ENCODE measurements at places on chromosomes 2 and 18.

DNA sequence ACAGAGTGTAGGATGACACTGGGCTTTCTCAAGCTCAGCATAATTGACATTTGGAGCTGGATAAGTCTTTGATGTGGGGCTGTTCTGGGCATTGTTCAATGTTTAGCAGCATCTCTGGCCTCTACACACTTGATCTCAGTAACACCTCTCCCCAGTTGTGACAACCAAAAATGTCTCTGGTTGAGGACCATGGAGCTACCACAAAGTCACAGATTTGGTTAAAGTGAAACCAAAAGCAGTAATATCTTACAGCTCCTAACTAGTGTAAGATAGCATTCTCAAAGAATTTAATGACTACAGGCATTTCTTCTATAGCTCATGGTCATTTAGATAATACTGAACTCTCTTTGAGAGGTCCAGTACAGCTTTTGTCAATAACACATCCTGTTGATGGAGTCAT, 23.4 kb upstream of the PAX3 start:
- DNase-seq = no peak

DNA sequence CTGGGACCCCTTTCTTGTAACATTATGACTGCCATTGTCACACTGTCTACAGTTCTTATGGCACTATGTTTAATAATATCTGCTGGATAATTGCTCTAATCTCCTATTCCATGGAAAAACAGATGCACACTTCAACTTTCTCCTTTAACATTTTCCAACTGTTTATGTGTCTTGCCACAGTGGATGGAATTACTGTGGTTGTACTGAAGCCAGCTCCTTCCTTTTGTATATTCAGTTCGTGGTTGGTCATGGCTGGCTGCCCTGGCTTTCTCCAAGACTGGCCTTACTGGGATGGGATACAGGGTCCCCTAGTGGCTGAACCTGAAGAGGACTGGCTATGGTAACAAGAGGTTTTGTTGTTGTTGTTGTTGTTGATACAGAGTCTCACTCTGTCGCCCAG, 113.9 kb downstream of the SS18 start:
- DNase-seq = no peak

- DNase-seq = no peak
These were observed 31.3 kb downstream of the KIAA2012 start for GRCh38 chr2:202104286-202104870.

DNA sequence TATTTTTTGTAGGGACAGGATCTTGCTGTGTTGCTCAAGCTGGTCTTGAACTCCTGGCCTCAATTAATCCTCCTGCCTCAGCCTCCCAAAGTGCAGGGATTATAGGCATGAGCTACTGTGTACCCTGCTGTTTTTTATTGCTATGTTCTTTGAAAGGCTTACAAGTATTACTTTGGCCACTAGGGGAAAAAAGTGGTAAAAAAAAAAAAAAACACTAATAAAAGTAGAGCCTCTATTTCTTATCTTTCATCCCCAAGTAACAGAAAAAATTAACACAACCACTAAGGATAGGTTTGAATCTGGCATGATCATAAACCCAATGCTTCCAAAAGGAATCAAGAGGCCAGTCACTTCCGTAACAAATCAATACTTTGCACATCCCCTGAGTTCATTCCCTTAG, 11.6 kb downstream of the NOL10 start:
- DNase-seq = no peak

DNA sequence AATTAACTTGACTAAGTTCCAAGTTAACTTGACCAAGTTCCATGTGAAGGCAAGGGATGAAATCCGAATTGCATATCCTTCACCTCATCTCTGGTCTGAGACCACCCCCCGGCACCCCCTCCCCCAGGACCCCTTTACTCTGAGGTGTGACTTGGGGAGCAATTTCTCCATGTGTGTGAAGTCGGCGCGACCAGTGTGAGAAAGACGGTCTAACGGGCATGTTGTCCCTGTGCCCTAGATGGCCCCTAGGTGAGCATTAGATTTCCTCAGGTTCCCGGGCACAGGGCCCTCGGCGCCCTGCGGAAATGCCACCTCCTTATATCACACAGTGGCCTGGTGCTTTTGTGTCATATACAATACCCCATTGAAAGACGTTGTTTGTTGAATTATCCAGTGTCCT, 137.1 kb downstream of the CTIF start:
- no peak for DNase-seq

DNA sequence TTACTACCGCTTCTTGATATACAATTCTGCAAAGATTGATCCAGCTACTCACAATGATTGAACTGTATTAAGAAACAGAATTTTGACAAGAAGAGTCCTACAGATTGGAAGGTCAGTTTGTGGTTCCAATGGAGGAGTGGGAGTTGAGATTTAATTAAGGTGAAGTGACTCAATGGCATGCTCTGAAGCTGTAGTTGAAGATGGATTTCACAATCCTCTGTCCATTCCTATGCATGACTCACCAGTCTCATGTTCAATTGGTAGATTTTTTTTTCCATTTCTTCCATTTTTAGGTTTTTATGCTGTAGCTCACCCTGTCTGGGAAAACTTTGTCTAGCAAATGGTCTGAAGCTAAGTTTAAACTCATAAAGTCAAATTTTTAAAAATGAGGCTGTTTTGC, 83.3 kb downstream of the DPP4 start:
- no peak for DNase-seq

- DNase-seq = no peak
These were observed 124.2 kb upstream of the SIX3 start for GRCh38 chr2:44817256-44817655.

GRCh38 chr2:6793371-6793770, 72.3 kb downstream of the CMPK2 start:
- DNase-seq = no peak

DNA sequence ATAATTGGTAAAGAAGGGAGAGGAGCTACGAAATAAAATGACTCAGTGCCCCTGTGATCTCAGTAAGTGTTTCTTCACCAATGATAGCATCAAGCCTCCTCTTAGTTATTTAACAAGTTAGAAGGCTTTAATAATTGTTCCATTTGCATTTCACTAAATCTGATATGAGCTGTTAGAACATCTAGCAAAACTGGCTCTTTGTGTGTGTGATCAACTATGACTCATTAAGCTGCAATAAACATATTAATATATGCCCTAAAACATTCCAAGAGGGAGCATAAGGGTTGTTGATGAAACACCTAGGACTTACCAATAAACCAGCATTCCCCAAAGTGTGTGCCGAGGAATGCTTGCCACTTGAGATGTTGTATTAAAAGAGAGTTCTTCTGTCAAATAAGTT, 115.2 kb downstream of the OSBPL6 start:
- no peak for DNase-seq

DNA sequence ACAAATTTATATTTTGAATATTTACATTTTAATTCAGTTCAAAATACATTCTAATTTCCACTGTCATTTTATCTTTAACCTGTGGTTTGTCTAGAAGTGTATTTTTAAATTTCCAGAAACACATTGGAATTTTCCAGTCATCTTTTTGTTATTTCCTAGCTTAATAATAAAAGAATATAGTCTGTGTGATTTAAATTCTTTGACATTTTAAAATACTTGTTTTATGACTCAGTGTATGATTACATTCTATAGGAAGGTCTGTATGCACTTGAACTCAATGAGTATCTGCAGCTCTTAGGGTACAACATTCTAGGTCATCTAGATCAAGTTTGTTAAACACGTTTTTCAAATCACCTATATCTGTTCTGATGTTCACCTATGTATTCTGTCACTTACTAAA, 88.3 kb upstream of the MBOAT2 start:
- no peak for DNase-seq

GRCh38 chr2:15481000-15481399, 80.1 kb downstream of the NBAS start:
- no peak for DNase-seq

- no peak for DNase-seq
These were observed 142.1 kb downstream of the SLC4A10 start for GRCh38 chr2:161766334-161766733.

DNA sequence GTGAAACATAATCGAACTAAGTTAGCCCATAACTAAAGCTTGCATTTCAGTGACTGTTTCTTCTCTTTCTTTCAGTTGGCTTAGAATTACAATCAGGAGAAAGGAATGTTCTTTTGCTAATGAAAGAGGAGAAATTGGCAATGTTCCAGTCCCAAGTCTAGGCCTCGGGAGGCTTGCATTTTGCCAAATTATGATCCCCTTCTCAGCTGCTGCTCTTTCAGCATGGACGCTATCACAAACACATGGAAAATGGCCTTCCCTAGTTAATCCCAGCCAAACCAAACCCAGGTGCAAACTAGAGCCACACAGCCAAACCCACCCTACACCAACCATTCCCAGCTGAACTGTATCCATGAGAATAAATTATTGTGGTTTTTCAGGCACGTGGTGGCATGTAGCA, 605.2 kb upstream of the LRRTM4 start:
- DNase-seq = no peak

DNA sequence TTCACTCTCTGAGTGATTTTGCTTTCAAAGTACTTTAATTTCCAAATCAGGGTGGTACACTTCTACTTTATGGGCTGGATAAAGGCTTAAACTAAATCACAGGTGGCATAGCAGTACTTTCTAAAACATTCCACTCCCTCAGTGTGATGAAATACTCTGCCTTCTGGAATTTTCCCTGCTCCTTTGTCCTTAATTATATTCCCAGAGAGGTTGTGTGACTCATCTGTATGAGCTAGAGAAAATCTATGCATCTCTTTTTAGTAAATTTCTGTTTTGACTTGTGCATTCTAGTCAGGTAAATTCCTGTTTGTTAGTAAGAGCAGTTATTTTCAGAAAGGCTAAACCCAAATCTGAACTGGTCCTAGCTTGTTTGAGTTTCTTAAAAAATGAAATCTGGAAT, 29.0 kb upstream of the PLA2R1 start:
- no peak for DNase-seq

- peak; percentile 32 for DNase-seq
These were observed 22.4 kb downstream of the CYP27C1 start for GRCh38 chr2:127197475-127198385.

DNA sequence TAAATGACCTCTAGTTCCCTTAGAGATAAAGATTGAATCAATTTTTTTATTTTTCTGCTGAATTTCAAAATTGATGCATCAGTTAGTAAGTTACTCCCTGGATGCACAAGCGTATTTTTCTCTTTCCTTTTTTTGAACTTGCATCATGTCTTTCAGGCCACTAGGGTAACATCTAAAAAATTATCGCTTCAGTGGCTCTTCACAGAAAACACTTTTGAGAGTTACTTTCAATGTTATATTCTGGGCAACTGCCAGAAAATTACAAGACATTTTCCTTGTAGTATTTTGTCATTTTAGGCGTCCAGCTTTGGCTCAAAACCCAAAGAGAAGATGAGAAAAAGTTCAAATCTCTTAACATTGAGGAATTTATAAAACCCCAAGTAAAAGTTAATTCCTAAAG, 59.8 kb downstream of the DSEL start:
- DNase-seq = no peak

- DNase-seq = no peak
These were observed 779 bp upstream of the LYPD6 start for GRCh38 chr2:149329489-149330126.

DNA sequence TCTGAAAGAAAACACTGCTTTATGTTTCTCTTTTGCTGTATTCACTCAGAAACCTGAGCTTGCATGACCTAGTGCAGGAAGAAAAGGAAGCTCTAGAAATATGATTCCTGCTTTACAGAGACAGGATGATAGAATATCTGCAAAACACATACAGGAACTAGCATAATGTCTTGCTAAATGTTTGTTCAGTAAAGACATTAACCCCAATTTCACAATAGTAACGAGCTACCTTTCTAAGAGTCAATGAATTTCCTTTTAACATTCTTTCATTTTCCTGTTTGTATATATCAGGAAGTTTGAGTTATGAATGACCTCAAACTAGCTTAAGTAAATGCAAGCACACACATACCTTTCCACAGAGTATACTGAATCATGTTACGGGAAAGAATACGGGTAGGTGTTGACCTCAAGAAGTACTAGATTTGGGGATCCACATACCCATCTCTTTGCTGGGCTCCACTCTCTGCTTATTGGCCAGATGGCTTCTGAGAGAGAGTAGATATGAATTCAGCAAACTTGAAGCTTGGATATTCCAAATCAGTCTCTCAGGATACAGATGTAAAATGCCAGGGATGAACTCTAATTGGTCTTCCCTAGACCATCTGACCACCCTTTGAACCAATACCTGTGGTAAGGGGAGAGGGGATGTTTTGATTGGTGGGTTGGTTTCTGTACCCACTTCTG, 18.2 kb upstream of the ACSL3 start:
- no peak for DNase-seq

- DNase-seq = no peak
These were observed 33.5 kb downstream of the AOX1 start for GRCh38 chr2:200619279-200619678.

DNA sequence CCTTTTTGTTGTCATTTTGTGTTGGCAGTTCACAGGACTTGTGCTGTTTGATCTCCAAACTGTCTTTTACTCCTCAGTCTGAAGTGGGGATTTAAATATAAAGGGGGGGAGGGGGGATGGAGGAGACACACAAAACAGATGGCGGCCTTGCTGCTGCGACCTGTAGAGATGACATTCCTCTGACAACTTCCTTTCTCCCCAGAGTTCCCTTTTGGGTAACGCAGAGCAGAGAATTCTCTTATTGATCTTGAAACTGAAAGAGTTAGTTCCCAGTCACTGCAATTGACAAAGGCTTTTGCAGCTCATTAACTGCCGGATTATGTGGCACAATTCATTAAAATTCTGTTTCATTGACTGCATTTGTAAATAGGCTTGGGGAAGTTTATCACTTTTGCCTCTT, 279.3 kb downstream of the TSN start:
- DNase-seq = no peak

GRCh38 chr2:23636426-23636825, 251.4 kb downstream of the KLHL29 start:
- no peak for DNase-seq

- no peak for DNase-seq
These were observed 220.8 kb upstream of the HDAC4 start for GRCh38 chr2:239621611-239622010.

- no peak for DNase-seq
These were observed 12.8 kb downstream of the ALPG start for GRCh38 chr2:232419245-232420072.

- DNase-seq = no peak
These were observed 17.0 kb downstream of the PDE6D start for GRCh38 chr2:231764124-231764523.

DNA sequence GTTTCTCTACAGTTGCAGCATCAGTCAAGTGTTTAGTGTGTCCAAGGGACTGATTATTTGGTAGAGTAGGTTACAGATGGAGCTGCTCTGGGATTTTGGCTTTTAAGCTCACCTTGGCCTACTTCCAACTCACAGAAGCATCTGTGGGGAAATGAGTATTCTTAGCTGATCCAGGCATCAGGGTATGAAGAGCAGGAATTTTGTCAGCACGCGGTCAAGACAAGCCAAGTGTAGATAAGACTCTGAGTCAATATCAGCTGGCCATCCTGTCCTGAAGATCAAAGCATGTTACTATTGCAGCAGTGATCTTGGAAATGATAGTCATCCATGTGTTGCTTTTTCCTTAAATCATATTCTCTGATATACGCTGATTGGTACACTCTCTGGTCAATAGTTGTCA, 24.4 kb downstream of the SERPINB4 start:
- no peak for DNase-seq
